ENCODE measurements at places on chromosomes 1 and 21.

DNA sequence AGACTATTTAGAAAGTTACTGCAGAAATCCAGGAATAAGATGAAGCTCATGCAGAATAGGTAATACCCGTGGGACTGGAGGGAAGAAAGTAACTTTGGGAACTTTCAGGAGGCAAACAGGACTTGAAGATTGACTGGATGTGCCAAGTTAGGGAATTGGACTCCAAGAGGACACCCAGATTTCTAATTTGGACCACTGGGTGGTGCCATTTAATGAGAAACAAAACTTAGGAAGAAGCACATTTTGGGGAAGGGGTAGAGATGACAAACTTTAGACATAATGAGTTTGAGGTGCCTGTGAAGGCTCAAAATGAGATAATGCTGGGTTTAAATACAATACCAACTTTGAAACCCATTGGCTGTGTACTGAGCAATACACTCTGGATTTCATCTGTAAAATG is 3.3 kb upstream of the B4GALT3 start:
- DNase-seq = no peak

GRCh38 chr1:68308034-68308433 is 75.7 kb upstream of the WLS start:
- no peak for DNase-seq

DNA sequence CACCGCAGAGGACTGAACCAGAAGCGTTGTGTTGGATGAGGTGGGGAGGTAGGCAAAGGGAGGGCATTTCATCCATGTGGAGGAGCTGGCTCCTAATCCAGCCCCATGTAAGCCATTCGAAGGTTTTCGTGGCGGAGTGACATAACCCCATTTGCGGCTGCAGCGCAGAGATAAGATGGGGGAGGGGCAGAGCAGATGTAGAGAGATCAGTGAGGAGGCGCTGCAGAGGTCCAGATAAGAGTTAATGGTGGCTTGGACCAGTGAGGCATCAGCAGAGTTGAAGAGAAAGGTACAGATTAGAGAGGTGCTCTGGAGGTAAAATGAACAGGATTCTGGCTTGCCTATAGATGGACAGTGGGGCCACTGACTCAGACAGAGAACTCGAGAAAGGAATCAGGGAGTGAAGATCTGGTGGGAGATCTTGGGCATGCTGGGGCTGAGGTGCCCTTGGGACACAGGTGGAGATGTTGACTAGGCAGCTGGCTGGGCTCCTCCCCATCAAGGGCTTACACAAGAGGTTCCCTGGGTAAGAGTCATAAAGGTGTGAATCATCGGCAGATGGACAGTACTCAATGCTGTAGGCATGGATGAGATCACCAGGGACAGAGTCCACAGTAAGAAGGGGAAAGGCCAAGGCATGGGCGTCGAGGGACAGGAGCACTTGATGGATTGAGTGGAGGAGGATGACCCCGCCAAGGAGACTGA is 7.8 kb upstream of the PTPRF start:
- DNase-seq = peak; percentile 95

GRCh38 chr1:109543988-109544735 is 4.3 kb upstream of the GNAI3 start:
- peak; percentile 9 for DNase-seq

- no peak for DNase-seq
These were observed 19.6 kb upstream of the TMEM54 start for GRCh38 chr1:32920833-32921232.

DNA sequence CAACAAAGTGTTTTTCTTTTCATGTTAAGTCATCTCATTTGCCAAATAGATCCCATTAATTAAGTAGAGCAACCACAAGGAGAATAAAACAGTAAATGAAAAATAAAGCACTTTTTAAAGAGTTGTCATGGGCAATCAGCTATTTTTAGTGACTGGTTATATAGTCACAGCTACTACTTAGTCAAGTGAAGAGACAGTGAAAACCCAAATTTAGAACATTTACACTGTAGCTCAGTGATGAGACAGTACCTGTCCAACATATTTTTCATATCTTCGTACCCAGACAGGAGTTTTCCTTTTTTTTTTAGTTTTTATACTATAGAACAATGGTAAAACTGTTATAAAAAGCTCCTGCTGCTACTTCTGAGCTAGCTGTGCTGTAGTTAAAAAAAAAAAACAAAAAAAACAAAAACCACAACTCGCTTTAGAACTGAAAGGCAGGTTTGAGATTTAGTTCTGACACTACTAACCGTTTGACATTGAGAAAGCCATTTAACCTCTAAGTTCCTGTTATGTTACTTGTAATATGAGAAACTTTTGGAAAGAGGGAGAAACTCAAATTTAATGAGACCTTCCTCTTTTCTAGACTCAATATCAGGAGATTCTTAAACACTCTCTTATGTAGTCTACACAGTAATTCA is 777.5 kb downstream of the ADGRL2 start:
- DNase-seq = no peak

DNA sequence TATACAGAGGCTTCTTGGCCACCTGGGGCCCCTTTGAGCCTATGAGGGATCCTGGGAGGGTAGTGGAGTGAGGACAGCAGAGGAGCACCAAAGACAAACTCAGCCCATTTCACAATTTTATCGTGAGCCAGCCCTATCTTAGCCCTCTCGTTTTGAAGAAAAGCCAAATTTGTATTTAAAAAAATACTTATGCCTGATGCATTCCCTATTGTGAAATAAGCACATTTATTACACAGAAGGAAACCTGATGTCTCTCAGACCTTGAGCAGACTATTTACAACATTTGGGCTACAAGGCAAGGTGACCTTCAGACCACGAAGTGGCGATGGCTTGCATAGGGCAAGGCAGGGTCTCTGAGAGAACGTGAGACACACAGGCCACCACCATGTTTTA is 41.3 kb upstream of the H6PD start:
- no peak for DNase-seq

DNA sequence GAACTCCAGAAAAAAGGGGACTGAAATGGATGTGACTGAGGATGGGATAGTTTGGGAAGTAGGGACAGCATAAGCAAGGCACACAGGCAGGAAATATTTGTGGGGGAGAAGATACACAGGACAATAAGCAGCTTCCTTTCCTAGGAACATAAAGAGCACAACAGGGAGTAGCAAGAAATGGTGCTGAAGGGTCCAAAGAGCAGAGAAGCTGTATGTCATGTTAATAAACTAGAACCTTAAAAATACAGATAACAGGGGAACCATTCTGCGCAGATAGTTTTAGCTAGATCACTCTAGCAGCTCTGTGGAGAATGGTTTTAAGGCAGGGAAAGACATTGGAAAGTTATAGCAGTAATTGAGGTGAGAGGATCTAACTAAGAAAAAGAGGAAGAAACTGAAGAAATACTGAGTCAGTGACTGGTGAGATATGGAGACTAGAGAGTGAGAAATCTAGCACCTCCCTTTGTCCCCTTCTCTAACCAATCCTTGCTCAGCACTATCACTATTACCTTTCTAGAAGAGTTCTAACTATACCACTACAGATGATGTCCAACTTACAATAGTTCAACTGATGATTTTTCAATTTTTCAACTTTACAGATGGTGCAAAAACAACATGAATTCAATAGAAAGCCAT is 95.0 kb downstream of the CDC42BPA start:
- DNase-seq = no peak

DNA sequence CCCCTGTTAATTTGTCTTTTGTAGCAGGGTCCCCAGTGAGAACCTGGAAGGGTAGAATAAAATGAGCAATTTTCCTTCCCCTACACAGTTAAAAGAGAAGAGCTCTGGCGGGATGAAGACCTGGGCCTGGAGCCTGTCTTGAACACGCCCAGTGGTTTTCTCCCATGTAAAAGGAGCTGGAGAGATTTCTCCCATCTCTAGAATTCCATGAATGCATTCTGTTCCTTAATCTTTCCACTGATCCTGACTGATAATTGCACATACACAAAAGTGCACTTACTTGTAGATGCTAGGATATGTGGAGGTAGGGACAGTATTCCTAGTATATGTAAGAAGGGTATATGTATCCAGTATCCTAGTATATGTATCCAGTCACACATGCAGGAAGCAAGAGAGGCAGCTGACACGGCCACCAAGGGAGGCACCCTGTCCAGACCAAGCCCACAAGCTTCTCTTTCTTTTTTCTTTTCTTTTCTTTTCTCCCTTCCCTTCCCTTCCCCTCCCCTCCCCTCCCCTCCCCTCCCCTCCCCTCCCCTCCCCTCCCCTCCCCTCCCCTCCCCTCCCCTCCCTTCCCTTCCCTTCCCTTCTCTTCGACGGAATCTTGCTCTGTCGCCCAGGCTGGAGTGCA is 11.9 kb upstream of the PKNOX1 start:
- no peak for DNase-seq

GRCh38 chr1:200518524-200518923 is 102.0 kb downstream of the KIF14 start:
- DNase-seq = no peak

- no peak for DNase-seq
These were observed 95.0 kb downstream of the FCRL5 start for GRCh38 chr1:157457279-157457678.

All from urothelium cell line (cell line).